ENCODE measurements at places on chromosomes 16 and 17.

GRCh38 chr17:19371259-19372010 lies 6.9 kb upstream of the MAPK7 start:
- DNase-seq: no peak

GRCh38 chr16:27720731-27721530 lies 171.0 kb downstream of the KATNIP start:
- DNase-seq: no peak

DNA sequence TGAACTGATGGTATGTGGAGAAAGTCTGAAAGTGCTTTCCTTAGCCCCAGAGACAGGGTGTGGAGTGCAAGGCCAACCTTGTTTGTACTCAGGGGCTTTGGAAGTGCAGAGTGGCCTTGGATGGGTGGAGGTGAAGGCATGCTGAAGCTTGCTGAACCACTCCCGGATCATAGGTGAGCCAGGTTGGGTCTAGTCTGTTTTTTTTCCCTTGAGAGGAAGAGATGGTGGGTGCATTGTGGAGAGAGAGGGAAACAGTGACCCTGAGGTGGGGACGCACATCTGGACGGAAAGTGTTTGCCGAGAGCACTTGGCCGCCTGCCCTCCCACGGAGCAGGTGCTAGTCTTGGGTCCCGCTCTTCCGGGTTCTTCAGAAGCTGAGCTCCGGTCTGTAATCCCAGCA lies 12.5 kb downstream of the ABAT start:
- DNase-seq: no peak

GRCh38 chr17:18281788-18282187 lies 21.3 kb downstream of the MIEF2 start:
- DNase-seq: no peak

DNA sequence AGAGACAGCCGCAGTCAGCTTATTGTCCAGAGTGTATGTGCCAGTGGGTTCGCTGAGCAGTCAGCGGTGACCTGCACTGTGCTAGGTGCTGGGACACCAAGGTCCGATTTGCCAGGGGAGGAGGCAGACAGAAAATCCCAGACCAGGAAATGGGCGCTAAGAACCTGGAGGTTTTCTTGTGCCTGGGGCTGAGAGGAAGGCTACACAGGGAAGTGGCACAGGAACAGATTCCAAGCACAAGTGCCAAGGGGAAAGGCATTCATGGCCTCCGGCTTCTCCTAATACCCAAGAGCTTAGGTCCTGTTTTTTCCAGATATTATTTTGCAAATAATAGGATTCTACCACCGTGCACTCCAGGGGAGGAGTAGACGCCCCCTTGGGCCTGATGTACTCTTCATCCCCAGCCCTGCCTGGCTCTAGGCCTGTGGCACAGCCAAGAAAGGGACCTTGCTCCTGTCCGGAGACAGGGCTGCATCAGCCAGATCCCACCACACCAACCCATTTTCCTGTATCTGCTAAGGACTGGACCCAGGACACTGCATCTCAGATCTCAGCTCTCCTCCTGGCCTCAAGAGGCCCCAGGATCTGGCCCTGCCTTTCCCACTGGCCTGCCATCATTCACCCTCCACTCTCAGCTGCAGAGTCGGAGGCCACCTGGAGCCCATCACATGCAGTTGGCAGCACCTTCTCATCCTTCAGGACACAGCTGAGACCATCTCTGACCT lies 187.2 kb downstream of the NTN1 start:
- no peak for DNase-seq

GRCh38 chr16:84868829-84869472 lies 49.2 kb downstream of the CRISPLD2 start:
- no peak for DNase-seq

DNA sequence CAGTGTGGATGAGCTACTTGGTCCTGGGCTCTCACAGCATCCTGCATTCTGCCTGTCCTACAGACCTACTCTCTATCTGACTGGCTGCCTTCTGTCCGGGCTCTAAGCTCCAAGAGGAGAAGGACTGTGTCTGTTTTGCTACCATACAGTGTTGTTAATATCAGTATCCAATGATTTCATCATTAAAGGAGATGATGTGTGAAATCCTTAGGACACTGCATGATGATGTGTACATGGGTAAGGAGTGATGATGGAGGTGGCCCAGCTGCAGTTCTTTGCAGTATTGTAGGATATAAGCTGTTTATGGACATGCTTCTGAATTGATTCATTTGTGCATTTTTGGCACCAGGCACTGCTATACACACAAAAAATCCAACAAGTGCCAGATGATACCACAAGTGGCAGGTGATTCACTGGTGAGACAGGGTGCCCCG lies 536.9 kb upstream of the CDH11 start:
- DNase-seq: no peak

DNA sequence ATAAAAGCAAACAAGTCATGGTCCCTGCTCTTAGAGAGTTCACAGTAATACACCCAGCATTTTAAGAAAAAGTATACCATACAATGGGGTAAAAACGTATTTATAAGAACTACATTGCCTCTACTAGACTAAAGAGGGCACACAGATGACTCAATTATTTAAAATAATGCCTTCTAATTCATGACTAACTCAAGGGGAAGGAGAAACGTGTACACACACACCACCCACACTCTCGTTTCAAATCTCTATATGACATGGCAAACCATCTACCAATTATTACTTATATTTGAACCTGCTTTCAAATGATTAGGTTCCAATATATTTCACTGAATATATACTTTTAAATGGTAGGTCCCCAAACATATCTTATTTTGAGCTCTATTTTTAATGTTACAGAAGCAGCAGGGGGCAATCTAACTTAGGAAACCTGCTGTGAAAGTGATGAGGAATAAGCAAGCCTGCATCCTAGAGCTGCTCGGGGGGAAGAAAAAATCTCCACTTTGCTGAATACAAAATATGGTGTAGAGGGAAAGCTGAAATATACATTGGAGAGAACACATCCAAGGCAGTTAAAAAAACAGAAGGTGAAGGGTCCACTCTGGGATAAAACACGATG lies 232.4 kb upstream of the PSMD7 start:
- no peak for DNase-seq
